ENCODE measurements at places on chromosomes 7 and 10. TPM values are rescaled to one million over a fixed set of nuclear protein-coding genes. Genes with fewer than 3 reads are reported as not detected.

- DNase-seq = no peak
These were observed 137.3 kb downstream of the ELMO1 start for GRCh38 chr7:37311355-37311754.

The CRTAC1 gene
- not detected for total RNA-seq

DNA sequence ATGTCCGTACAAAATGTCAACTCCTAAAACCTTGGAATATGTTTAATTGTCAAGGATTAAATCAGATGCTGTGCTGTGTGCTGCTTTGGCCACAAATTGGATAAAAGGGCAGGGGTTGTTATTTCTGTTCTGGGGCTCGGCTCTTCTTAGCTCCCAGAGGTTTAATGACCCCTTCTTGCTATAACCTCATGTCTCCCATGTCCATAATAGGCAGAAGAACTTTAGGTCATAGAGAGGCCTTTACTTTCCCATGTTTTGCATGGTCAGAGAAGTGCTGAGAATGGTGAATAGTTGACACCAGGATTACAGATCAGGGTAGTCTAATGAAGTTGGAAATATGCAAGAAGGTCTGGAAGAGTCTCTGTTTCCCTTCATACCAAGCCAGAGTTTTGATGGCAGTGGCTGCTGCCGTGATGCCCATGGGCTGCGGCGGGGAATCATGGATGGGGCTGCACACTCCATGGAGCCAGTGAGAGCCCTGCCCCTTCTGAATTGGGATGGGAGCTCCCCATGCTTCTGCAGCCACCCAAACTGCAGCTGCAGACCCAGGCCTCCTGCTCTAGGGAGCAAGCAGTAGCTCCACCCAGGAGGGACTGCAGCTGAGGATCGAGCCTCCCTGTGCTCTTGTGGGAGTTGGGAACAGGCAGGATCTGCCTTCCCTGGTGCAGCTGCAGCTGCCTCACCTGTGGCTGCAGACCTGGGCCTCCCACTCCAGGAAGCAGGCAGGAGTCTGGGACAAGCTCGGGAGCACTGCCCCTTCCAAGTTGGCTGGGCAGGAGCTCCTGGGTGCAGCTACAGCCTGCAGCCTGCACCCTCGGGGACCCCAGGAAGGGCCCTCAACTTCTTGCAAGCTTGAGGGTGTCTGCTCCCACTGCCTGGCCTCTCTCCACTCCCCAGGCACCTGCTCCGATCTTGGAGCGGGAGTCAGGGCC lies 23.1 kb upstream of the STEAP4 start:
- no peak for DNase-seq

The HOXA5 gene
- 7.5 TPM for total RNA-seq

GRCh38 chr7:47236480-47237129 lies 345.3 kb downstream of the TNS3 start:
- no peak for DNase-seq

- DNase-seq = no peak
These were observed 83.7 kb downstream of the ATXN7L1 start for GRCh38 chr7:105792488-105793370.

The CNNM1 gene
- 3.3 TPM for total RNA-seq

- peak; percentile 44 for DNase-seq
These were observed 134.4 kb downstream of the ITGA8 start for GRCh38 chr10:15585303-15585715.

The TMEM178B gene
- 0.29 TPM for total RNA-seq

- peak; percentile 89 for DNase-seq
These were observed 18.5 kb downstream of the CFAP70 start for GRCh38 chr10:73340121-73340520.

The RNF148 gene
- total RNA-seq = 2.0 TPM

The TSPAN12 gene
- 7.2 TPM for total RNA-seq

DNA sequence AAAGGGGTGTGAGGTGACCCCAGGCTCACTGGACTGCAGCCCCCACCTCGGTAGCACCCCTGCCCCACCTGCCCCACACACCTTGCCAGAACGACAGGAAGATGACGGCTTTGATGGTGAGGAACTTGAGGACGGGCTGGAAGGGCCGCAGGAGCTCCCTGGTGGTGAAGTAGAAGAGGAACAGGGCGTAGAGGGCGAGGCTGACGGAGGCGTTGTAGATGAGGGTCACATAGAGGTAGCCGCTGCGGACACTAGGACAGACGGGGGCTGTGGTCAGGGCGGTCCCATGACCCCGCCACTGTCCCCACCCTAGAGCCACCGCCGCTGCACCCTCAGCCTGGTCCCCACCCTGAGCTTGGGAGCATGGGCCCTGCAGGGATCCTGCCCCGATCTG lies 7.6 kb downstream of the TMEM184A start:
- DNase-seq = no peak

The LLCFC1 gene
- not detected for total RNA-seq

- DNase-seq = no peak
These were observed 13.5 kb upstream of the TBX20 start for GRCh38 chr7:35267411-35267810.

DNA sequence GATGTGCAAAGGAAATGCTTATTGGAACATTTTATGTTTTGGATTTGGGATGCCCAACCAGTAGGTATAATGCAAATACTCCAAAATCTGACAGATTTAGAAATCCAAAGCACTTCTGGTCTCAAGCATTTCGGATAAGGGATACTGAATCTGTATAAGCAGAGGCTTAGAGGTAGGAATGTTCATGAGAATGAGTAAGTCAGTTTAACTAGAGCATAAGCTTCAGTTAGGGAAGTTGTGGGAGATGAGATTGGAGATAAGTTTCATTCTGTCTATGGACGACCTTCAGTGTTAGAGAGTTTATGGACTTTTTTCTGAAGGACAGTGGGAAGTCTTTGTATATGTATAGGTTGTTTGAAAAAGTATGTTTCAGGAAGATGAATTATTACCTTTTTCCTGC lies 10.4 kb downstream of the TAX1BP1 start:
- DNase-seq = peak; percentile 17

The NDUFB8 gene
- total RNA-seq = 399 TPM

The ST8SIA6 gene
- total RNA-seq = not detected

DNA sequence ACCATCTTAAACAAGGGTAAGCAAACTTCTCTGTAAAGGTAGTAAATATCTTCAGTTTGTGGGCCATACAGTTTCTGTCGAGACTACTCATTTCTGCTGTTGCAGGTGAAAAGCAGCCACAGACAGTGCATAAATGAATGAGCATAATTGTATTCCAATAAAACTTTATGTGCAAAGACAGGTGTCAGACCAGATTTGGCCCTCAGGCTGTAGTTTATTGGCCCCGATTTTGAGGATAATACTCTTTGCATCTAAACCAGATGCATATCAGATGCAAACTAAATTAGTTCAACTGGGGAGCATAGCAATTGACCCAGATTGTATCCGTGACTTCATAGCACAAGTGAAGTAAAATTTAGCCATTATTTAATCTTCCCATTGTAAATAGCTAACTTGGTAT lies 70.0 kb downstream of the SNX10 start:
- DNase-seq = no peak

Data from PC-3 (cell line).